ENCODE measurements at places on chromosomes 7 and 10.

GRCh38 chr10:22505911-22506685 is 160.8 kb downstream of the SPAG6 start:
- H3K36me3 ChIP-seq: no peaks in the 10 kb centered on the region
- no peaks in the 10 kb centered on the region for H3K27me3 ChIP-seq
- DNase-seq: peak; percentile 18

GRCh38 chr7:33928986-33929385 is 23.6 kb downstream of the BMPER start:
- H3K4me3 ChIP-seq: no peak overlapping the region
- H3K36me3 ChIP-seq: no peaks in the 10 kb centered on the region
- DNase-seq: no peak
- H3K27ac ChIP-seq: no peak overlapping the region
- no peaks in the 10 kb centered on the region for H3K27me3 ChIP-seq

GRCh38 chr10:3495281-3495680 is 289.7 kb downstream of the KLF6 start:
- no peak overlapping the region for H3K27ac ChIP-seq
- H3K27me3 ChIP-seq: no peaks in the 10 kb centered on the region
- H3K4me3 ChIP-seq: no peak overlapping the region
- DNase-seq: no peak
- no peaks in the 10 kb centered on the region for H3K36me3 ChIP-seq
- peaks cover 3% of the 10 kb centered on the region for H3K4me1 ChIP-seq

- H3K4me3 ChIP-seq: no peak overlapping the region
- no peak for DNase-seq
- no peaks in the 10 kb centered on the region for H3K27me3 ChIP-seq
Observed at GRCh38 chr7:29990931-29991330, 1.3 kb upstream of the SCRN1 start.

DNA sequence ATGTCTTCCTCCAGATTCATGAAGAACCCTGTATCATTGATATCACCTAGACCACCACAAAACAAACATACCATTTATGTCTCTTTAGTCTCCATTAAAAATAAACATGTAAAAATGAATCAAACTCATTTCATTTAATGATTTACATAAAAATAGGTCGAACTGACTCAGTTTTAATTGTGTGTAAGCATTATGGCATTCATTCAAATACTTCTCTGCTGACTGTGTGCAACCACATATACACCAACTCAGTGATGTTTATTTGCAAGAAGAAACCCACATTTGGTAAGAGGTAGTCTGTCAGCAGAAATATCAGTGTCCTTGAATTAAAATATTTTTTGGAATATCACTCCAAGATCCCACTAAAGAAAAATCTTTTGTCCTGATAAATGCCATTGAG is 30.5 kb downstream of the ABCB1 start:
- no peaks in the 10 kb centered on the region for H3K4me1 ChIP-seq
- H3K4me3 ChIP-seq: no peak overlapping the region
- DNase-seq: no peak
- no peaks in the 10 kb centered on the region for H3K27me3 ChIP-seq
- H3K36me3 ChIP-seq: no peaks in the 10 kb centered on the region

DNA sequence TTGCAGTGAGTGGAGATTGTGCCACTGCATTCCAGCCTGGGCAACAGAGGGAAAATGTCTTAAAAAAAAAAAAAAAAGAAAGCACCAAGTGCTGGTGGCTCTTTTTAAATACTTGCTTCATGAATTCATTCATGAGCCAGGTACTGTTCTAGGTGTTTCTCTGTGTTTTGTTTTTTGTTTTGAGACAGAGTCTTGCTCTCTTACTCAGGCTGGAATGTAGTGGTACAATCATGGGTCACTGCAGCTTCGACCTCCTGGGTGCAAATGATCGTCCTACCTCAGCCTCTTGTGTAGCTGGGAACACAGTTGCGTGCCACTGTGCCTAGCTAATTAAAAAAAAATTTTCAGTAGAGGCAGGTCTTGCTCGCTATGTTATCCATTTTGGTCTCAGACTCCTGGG is 5.3 kb downstream of the STOX1 start:
- no peaks in the 10 kb centered on the region for H3K36me3 ChIP-seq
- no peak overlapping the region for H3K27ac ChIP-seq
- no peaks in the 10 kb centered on the region for H3K4me1 ChIP-seq
- no peak for DNase-seq
- H3K27me3 ChIP-seq: no peaks in the 10 kb centered on the region

- no peaks in the 10 kb centered on the region for H3K36me3 ChIP-seq
- no peaks in the 10 kb centered on the region for H3K4me1 ChIP-seq
- no peak for DNase-seq
- no peak overlapping the region for H3K4me3 ChIP-seq
Observed at GRCh38 chr10:89553064-89553734, 17.8 kb upstream of the SLC16A12 start.

DNA sequence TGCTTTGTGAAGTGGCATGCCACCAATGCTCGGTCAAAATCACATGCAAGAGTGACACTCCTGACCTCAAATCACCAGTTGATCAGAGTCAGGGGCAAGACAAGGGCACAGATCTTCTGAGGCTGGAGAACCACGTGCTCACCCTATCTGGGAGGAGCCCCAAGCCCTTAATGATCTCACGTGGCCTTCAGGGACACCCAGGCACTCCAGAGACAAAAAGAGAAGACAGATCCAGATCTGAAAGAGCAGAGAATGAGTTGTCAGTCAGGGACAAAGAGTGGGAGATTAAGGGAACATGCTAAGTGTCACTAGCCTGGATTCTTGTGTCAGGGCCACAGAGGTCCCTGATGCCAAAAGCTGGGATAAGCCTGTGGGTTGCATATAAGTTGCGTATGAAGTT is 134.3 kb downstream of the PLXNA4 start:
- no peak overlapping the region for H3K4me3 ChIP-seq
- no peaks in the 10 kb centered on the region for H3K36me3 ChIP-seq
- H3K27me3 ChIP-seq: no peaks in the 10 kb centered on the region
- H3K4me1 ChIP-seq: peaks cover 4% of the 10 kb centered on the region

GRCh38 chr10:73379064-73379748 is 20.5 kb upstream of the CFAP70 start:
- no peaks in the 10 kb centered on the region for H3K4me1 ChIP-seq
- H3K36me3 ChIP-seq: no peaks in the 10 kb centered on the region
- no peak overlapping the region for H3K4me3 ChIP-seq
- H3K27ac ChIP-seq: no peak overlapping the region

- no peak for DNase-seq
- H3K4me3 ChIP-seq: no peak overlapping the region
- H3K36me3 ChIP-seq: no peaks in the 10 kb centered on the region
- no peak overlapping the region for H3K27ac ChIP-seq
- no peaks in the 10 kb centered on the region for H3K27me3 ChIP-seq
- H3K4me1 ChIP-seq: no peaks in the 10 kb centered on the region
Observed at GRCh38 chr10:52082307-52082706, 231.8 kb upstream of the DKK1 start.

DNA sequence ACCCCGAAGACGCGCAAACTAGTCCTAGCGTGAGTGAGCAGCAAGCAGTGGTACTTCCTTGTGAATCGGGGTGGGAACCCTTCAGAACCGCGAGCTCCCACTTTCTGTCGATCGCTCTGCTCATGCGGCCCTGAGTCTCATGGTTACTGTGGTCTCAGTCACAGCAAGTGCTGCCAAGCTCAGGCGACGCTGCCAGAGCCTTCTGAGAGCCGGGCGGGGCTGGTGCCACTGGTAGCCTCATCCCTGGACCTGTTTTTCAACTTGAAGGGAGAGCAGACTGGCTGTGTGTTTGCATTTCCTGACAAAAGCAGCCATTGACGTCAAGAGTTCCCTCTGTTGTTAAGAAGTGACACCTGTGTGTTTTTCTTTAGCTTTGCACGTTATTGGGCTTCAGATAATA is 32.9 kb upstream of the BHLHA15 start:
- no peaks in the 10 kb centered on the region for H3K36me3 ChIP-seq
- H3K27ac ChIP-seq: no peak overlapping the region
- H3K4me1 ChIP-seq: peaks cover 7% of the 10 kb centered on the region
- DNase-seq: no peak
- H3K27me3 ChIP-seq: no peaks in the 10 kb centered on the region

DNA sequence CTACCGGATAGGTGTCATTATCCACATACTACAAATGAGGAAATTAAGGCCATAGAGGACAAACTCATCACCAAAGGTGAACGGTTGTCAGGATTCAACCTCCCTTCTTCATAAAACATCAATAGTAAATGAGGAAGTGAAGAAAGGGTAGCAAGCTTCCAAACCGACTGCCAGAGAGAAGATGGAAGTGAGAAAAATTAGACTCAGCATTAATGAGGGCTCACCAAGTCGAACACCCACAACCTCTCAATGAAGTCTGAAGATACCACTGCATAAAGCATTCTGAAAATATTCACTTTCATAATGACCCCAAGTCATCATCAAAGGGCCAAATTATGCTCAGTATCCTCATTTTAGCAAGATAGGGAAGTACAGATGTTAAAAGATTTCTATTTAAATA is 29.6 kb downstream of the ABCB4 start:
- DNase-seq: no peak
- no peaks in the 10 kb centered on the region for H3K27me3 ChIP-seq
- no peaks in the 10 kb centered on the region for H3K36me3 ChIP-seq
- no peaks in the 10 kb centered on the region for H3K4me1 ChIP-seq

DNA sequence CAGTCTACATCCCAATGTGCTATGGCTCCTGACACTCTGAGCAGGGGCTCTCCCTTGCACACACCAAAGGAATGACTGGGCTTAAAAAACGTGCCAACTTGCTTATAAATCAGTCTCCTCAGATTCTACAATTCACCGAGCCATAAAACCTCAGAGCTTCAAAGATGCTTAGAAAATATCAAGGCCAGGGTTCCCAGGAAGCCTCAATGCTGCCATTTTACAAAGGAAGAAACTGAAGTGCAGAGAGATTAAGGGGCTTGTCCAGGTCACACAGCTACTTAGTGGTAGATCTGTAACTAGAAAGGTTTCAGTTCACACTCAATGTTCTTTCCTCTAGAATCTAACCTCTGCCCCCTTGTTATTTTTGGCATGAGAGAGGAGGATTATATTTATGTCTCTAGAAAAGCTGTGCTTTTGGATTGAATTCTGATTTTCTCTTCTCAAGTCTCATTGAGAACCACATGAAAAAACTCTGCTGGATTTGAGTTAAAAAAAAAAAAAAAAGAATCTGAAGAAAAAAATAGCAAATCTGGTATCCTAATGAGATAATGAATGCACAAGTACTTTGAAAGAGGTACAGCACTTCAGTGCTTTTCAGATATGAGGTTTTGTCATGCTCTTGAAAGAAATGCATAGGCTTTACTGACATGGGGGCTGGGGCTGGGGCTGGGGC is 22.3 kb upstream of the TSPAN33 start:
- no peaks in the 10 kb centered on the region for H3K27me3 ChIP-seq
- no peak overlapping the region for H3K4me3 ChIP-seq

- no peaks in the 10 kb centered on the region for H3K4me1 ChIP-seq
- no peaks in the 10 kb centered on the region for H3K36me3 ChIP-seq
- H3K4me3 ChIP-seq: no peak overlapping the region
- H3K27ac ChIP-seq: no peak overlapping the region
- no peaks in the 10 kb centered on the region for H3K27me3 ChIP-seq
- DNase-seq: no peak
Observed at GRCh38 chr10:118823256-118823907, 68.6 kb upstream of the CACUL1 start.

- H3K27me3 ChIP-seq: no peaks in the 10 kb centered on the region
- H3K27ac ChIP-seq: no peak overlapping the region
- DNase-seq: no peak
- H3K36me3 ChIP-seq: no peaks in the 10 kb centered on the region
Observed at GRCh38 chr10:110562348-110562747, 5.1 kb upstream of the SMC3 start.

DNA sequence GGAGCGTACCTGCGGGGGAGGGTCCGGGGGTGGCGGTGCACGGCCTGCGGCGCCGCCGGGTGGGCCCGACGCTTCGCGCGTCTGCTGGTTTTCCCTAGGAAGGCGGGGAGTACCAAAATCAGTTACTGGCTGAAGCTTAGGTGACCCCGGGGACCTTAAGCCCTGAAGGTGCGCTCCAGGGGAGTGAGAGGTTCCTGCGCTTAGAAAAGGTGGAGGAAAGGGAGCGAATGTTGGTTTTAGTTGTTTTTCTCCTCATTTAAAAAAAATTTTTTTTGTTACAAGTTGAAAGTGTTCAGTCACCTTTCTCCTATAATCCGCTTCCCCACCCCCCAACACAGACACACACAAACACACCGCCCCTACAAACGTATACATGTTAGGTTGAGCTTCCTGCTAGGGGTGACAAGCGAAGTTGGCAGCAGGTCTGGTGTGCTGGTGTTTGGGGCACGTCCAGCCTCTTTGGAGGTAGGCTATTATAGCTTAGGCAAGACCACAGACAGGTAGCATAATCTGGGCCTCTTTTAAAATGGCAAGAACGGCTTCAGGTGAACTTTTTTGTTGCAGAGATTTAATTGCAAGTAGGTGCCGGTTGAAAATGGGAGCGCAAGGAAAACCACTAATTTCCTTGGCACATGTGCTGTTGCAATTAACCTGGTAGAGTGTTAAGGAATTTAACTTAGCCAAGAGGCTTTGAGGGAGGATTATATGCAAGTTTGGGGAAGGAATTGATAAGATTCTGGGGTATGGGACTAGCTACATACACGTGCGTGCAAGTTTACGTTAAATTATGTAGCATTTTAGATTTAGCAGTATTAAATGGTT is 945 bp downstream of the ADD3 start:
- H3K27me3 ChIP-seq: no peaks in the 10 kb centered on the region
- H3K4me3 ChIP-seq: peak overlapping the region; percentile 100
- peaks cover 20% of the 10 kb centered on the region for H3K4me1 ChIP-seq
- peak; percentile 53 for DNase-seq
- no peaks in the 10 kb centered on the region for H3K36me3 ChIP-seq
- H3K27ac ChIP-seq: peak overlapping the region; percentile 97

Measured in testis (tissue), 5 donors.